ENCODE measurements at places on chromosomes 4 and X.

- DNase-seq = no peak
These were observed 138.5 kb downstream of the ARX start for GRCh38 chrX:24877288-24877664.

DNA sequence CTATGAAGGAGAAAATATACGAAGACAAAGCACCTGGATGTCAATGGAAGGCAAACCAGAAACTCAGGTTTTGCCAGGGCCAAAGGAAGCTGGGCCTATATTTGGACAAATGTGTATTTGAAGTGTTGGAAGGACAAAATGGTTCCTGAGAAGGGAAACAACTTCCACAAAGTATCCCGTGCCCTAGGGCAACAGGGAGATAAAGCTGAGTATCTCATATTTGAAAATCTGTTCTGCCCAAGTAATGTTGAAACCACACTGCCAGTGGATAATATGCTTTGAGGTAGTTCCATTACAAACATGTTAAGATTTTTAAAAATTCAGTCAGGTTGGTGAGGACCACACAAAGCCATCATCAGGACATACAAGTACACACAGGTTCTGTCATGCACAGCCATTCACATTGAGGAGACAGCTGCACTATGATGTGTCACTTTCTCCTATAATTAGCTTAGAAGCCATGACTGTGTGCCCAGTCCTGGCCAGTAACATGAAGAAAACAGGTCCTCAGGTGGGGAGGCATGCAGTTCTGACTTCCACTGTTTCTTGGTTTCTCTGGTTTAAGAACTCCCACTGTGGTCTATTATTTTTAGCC is 116.4 kb downstream of the PWWP3B start:
- no peak for DNase-seq

- no peak for DNase-seq
These were observed 43.9 kb upstream of the GEMIN8 start for GRCh38 chrX:14073556-14073955.

DNA sequence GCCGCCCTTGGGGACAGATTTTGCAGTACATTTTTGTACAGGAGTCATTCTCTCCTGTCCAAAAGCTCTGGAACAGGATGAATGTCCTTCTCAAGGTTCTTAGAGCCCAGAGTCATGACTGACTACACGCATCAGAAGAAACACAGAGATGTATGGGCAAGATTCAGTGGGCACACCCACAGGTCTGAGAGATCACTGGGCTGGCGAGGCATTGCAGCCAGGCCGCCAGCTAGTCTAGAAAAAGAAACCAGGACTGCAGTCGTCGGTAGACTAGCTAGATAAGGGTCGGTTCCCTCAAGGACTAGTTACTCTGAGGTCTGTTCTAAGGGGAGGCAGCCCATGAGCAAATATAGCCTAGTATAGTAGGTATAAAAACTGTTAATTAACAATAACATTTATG is 19.8 kb downstream of the GBA3 start:
- no peak for DNase-seq

DNA sequence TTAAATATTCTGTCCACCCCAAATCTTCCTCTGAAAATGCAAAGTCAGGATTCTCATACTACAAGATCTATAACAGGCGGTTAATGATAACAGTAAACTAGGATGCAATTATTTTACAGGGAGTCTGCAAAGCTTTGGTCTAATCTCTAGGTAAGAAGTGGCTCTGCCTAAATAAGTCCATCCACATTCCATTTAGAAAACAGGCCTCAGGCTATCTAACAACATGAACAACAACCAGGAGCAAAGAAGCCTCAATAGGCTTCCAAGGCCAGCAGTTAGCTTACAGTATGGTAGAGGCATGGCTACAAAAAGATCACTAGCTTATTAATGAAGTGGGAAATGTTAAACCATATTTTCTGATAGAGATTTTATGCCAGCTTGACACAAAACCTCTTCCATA is 6.4 kb downstream of the MAB21L2 start:
- DNase-seq = no peak

DNA sequence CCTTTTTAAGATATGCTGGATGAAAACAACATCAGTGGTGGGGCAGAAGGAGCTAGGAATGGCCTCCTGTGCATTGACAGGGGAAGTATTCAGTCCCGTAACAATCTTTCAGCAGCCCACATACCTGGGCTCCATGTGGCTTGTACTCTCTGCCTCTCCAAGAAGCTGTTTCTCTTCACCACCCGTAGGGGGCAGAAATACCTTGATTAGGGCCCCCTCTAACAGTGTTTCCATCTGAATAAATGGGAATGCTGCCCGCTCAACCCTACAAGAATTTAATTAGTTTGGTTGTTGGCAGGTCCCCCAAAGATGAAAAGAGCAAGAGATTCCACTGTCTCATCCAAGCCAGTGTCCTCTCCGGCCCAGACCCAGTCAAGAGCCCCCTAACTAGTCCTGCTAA is 155.2 kb downstream of the SMIM20 start:
- no peak for DNase-seq

DNA sequence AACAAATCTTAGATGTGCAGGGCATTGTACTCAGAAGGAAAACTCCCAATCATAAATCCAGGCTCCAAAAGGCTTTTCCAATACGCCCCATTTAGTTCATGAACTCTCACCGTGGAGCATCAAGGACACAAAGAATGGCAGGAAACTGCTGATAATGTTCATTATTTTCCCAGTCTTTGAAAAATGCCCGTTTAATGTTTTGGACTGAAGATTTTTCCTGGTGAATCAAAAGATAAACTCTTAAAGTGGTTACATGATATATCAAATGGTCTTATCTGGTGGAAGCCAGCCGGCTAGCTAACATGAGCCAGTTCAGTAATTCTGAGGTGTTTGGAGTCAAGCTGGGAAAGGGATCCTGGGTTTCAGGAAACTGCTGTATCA is 62.1 kb upstream of the AP1S2 start:
- DNase-seq = no peak

Data from GM03348 (cell line).